ENCODE measurements at places on chromosomes 2 and 18.

- no peak for DNase-seq
Measured at GRCh38 chr2:200411831-200412230, 98.0 kb downstream of the KCTD18 start.

DNA sequence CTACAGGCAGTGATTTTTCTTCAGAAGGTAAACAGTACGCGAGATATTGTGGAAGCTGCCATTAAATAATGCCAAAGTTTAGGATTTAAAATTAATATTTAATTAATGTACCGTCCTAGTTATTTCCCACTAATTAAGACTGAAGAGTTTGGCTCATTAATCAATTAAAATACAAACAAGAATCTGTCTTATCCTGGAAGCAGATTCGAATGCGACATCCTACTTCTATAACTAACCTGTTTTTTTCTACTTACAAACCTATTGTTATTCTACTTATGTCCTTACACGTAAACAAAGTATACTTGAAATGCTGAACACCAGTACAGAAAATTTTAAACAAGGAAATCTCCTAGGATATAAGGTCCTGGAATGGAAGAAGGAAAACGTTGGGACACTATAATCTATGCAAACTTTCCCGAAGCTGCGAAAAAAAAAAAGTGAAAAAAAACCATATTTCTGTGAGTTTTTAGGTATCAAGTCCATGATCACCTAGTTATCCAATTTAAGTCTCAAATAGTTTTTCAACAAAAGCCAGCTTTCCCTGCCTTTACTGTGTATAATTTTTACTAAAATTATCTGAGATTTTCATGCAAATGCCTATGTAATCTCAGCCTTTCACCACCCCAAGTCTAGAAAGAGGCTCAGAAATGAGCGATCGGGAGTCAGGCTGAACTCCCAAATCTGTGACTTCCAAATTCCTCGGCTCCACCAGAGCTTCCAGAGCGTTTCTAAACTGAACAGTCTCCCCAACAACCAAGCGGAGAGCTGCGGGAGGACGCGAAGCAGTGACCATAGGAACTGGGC lies 1.2 kb upstream of the C2orf15 start:
- no peak for DNase-seq

- DNase-seq = no peak
Measured at GRCh38 chr2:204289066-204289465, 256.2 kb upstream of the PARD3B start.

GRCh38 chr18:47654988-47655387 lies 275.5 kb downstream of the SMAD2 start:
- no peak for DNase-seq

GRCh38 chr2:209905691-209906090 lies 96.7 kb upstream of the RPE start:
- no peak for DNase-seq

DNA sequence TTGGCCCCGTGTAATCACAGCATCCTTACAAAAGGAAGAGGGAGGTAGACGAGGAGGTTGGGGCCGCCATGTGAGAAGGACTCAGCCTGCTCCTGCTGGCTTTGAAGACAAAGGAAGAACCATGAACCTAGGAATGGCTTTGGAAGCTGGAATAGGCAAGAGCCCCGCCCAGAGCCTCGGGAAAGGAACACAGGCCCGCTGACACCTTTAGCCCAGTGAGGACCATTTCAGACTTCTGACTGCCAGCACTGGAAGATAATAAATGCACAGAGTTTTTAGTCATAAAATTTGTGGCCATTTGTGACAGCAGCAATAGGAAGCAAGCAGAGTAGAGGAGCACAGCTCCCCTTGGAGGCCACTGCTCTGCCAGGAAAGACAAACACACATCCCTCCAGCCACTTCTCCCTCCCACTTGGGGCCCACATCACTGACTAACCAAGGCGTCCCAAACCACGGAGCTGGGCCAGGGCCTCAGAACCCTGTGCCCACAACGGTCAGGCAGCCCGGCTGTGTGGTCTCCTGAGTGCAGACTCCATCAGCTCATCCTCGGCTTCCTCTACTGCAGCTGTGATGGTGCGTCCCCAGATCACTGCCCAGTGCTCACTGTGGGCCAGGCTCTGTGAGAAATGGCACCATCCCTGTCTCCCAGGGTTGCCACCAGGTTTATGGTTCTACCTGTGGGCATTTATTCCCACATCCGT lies 39.7 kb downstream of the TFCP2L1 start:
- no peak for DNase-seq

- DNase-seq = peak; percentile 40
Measured at GRCh38 chr2:30862054-30862651, 54.9 kb upstream of the CAPN13 start.

GRCh38 chr2:134119713-134120405 lies 134.0 kb upstream of the MGAT5 start:
- peak; percentile 87 for DNase-seq

GRCh38 chr2:187358531-187358930 lies 89.5 kb downstream of the CALCRL start:
- no peak for DNase-seq

DNA sequence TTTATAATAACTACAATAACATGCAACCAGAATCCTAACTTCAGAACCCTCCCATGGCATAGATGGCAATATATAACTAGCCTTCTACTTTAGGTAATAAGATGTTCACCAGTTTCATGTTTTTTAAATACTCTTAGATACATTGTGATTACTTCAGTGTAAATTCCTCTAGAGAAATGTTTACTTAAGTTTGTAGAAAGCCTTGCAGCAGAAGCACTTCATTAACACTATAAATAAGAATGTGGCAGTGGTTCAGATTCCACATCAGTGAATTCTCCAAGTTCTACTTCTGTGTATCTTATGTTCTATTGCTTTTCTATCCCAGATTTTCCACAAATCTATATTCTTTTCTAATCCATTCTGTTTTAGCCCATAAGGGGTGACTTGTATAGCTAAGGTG lies 1.2 kb upstream of the RAD51AP2 start:
- no peak for DNase-seq

- DNase-seq = no peak
Measured at GRCh38 chr2:26644188-26644835, 3.1 kb upstream of the CIB4 start.

- DNase-seq = no peak
Measured at GRCh38 chr2:191155608-191156071, 4.8 kb upstream of the STAT4 start.

GRCh38 chr2:74029714-74030397 lies 45.1 kb downstream of the TET3 start:
- no peak for DNase-seq

- no peak for DNase-seq
Measured at GRCh38 chr2:109438773-109439389, 174.9 kb downstream of the SEPTIN10 start.

DNA sequence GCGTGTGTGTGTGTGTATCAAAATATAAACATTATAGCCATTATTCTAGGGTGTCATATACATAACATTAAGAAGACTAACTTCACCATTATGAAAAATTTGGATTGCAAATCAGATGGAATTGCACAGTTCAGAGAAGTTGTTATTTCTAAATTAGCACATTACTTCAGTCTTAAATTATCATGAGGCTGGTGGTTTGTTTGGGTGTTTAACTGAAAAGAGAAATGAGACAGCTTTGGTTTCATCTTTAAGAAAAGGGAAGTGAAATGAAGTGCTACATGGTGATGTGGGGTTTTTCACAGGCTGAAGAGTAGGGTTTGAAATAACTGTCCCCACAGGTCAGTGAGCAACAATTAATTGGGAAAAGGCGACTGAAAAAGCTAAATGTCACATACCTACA lies 161.2 kb upstream of the XIRP2 start:
- DNase-seq = no peak

- DNase-seq = no peak
Measured at GRCh38 chr2:309148-309953, 21.5 kb upstream of the ALKAL2 start.

GRCh38 chr18:10490401-10491165 lies 35.2 kb upstream of the NAPG start:
- peak; percentile 71 for DNase-seq

GRCh38 chr2:70944111-70944690 lies 8.5 kb downstream of the ATP6V1B1 start:
- DNase-seq = no peak

DNA sequence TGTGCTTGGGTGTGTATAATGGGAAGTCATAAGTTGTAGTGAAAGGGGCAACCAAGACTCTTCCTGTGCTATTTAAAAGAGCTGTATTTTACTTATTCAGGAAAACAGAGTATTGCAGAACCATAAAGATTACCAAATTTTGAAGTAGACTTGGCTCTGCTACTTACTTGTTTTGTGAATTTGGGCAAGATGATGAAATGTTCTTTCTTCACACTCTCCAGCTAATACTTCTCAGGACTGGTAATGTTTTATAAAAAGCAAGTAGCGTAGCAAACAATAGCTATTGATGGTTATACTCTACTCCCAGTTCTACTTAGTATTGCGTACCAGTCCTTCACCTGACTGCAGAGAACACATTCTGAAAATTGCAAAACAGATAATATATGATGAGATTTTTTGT lies 374.1 kb downstream of the ARHGAP15 start:
- DNase-seq = no peak

DNA sequence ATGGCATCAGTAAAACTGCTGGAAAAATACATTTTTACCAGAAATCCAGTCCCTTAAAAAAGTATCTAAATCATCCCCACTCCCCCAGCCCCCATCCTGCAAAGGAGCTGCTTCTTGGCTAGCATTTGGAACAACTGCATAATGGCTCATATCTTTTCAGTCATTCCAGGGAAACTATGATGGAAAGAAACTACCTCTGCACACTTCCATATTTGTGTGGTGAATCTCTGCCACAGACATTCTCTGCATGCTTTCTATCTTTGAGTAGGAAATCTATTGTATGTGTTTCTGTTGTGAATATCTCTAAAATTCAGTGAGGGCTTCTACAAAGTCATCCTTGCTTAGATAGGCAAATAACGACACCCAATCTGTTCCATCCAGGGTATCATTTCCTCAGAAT lies 632.3 kb downstream of the LRP1B start:
- no peak for DNase-seq

DNA sequence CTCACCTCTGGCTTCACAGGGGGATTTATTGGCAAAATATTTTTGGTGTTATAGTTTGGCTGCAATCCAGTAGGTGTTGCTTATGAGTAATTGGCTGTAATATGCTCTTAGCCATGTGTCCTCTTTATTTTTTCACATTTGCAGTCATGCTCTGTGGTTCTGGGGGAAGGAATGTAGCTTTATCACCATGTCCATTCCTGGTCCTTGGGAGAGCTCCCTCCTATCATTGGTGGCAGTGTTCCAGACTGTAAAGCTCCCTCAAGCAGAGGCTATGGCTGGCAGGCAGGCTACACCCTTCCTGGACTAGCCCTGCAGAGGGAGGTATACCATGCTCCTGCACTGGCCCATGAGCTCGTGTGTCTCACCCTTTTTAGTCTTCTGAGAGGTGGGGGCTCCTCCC lies 120.0 kb upstream of the FSIP2 start:
- DNase-seq = no peak

GRCh38 chr18:44942073-44942472 lies 261.4 kb downstream of the SETBP1 start:
- no peak for DNase-seq

DNA sequence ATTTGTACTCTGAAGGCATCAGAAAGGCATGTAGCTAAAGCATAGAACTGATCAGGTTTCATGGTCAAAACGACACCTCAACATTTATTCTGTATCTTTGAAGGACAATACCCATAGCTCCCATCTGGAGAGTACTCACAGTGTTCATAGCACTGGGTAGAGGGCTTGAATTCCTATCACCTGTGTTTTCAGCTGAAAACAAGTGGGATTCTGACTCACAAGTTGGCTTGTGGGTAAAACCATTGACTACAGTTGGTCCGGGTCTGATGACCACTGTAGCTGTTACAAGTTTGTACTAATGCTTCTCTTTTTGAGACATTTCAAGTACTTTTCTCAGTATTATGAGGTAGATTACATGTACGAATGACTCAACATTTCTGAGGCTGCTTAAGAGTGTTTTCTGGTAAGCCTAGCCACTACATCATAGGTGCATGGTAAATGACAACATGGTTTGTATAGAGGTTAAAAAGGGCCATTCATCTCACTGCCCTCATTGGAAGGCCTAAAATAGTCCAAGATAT lies 68.6 kb upstream of the PELI1 start:
- peak; percentile 42 for DNase-seq

- peak; percentile 36 for DNase-seq
Measured at GRCh38 chr18:35581898-35582641, 530 bp downstream of the GALNT1 start.

DNA sequence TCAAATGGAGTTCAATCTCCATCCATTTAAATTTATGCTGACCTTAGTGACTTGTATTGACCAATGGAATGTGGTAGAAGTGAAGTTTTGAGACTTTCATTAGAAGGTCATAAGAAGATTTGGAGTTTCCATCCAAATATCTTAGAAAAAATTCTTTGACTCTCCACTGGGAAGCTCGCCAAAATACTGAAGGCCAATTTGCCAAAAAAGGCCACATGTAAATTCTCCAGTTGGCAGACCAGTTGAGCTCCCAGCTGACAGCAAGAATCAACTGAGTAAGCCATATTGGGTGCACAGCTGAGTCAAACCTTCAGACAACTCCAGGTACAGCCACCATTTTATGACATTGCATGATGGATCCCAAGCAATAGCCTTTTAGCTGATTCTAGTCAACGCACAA lies 228.3 kb upstream of the SETBP1 start:
- no peak for DNase-seq

GRCh38 chr2:48600204-48600813 lies 17.3 kb upstream of the GTF2A1L start:
- DNase-seq = no peak

GRCh38 chr2:229081411-229081810 lies 189.7 kb downstream of the PID1 start:
- no peak for DNase-seq

DNA sequence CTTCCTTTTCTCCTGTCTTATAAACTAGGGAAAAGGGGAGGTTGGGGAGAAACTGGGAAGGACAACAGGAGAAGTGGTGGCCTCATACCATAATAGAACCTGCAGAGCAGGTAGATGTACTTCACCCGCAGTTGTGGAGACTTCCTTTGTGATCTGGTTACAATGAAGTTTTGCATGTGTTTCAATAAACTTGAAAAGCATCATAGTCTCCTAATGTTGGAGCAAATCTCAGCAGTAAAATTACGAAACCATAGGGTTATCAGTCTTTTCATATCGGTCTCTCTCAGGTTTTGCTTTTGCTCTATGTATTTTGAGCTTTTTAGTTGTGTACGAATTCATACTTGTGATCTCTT lies 30.5 kb downstream of the ANO7 start:
- DNase-seq = no peak

- DNase-seq = no peak
Measured at GRCh38 chr2:173050684-173051083, 25.0 kb upstream of the MAP3K20 start.

- peak; percentile 3 for DNase-seq
Measured at GRCh38 chr2:150485871-150486538, 1.5 kb downstream of the RND3 start.

DNA sequence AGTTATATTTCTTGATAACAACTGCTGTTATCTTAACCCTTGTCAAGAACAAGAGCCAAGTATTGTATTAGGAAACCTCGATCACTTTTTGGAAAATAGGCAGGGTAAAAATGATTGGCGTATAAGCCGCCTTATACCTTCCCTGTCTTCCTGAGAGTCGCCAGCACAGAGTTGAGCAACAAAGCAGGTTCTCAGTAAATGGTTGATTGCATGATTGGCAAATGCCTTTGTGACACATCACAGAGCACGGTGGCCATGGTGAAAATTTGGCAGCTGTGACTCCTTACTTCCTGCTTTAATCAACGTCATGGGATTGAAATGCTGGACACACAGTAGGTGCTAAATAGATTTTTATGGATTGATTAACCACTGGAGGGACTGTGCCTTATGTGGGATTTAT lies 3.9 kb upstream of the KLHL29 start:
- DNase-seq = peak; percentile 16
